RCC 7860 (cell line): ENCODE measurements at places on chromosomes 3 and 15.

DNA sequence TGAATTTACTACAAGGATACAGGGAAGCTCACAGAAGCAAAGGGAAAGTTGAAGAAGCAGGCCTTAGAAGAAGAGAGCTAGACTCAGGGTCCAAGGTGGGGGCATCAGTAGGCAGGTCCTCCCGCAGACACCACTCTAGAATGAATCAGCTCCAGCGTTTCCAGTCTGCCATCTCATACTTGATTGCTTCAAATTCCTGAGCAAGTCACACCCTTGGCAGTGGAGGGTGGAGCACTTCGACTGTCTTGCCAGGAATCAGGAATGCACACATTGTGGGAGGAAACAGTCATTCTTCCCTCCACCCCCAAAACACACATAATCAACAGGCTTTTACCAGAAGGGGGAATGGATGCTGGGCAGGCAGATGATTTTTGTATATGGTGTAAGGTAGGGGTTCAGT lies 78.5 kb downstream of the CHCHD6 start:
- DNase-seq = peak; percentile 89

DNA sequence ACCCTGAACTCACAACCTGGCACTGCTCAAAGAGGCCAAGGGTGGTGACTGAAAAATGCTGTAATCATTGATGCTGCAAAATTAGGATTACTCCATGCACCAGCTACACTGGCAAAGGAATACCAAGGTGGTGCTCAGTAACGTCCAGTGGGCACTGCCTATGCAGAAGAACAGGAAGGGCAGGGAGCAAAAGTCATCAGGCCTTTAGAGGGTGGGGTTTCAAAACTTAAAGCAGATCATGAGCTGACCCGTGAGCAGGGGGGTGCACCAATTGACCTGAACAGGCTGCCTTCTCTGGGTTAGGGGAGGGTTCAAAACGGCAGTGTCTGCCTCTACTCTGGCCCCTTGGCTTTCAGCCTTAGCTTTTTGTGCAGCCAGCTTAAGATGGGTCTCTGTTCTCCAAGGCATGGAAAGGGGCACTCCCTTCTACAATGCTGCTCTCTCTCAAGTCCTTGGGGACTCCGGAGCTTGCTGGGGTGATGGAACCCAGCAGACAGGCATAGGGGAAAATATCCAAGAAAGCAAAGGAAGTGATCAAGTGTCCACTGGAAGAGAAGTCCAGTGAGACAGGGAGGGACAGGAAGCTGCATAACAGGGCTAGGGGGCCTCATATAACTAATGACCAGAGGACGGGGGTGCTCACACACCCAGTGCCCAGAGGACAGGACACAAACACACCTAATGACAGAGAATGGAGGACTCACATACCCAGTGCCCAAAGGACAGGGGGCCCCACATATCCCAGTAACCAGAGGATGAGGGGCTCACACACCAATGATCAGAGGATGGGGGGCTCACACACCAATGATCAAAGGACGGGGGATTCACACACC lies 11.4 kb downstream of the RAB6B start:
- DNase-seq = no peak

- DNase-seq = no peak
Observed at GRCh38 chr3:16536344-16536663, 22.8 kb upstream of the RFTN1 start.

DNA sequence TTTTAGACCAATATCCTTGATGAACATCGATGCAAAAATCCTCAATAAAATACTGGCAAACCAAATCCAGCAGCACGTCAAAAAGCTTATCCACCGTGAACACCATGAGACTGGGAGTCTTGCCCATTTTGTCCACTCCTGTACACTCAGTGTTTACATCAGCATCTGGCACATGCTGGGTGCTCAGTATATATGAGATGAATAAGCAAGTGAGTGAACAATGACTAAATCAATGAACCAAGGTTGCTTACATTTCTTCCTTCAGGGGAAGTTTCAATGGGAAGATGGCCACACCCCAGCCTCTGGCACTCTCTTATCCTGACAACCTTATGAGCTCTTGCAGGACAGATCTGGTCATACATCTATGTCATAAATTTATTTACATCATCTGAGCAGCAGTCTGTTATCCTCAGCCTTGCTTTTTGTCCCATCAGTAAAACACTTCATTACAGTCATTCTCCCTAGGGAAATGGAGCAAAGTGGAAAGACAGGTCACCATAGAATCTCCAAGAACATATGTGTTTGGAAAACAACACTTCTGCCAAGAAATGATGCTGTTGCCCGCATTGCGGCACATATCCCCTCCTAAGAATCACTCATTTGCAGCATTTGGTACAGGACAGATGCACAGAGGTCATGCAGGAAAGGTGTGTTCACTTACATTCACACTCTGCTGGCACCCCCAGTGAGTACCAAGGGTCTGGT lies 171.8 kb upstream of the EIF1B start:
- DNase-seq = no peak

DNA sequence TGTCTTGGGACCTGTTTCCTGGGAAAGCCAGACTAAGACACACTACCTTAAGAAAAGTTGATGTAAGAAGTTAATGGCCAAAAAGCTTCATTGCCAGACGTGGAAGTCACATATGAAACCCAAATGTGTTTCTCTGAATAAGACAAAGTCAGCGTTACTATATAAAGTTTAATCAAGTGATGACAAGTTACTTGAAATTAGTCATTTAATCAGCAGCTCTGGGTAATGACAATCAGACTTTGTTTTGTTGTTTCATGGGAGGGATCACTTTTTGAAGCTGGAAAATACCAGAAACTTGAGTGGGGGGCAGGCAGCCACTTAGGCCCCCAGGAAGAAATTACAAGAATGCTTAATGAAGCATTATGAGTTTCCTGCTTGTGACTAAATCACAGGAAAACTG lies 218.6 kb downstream of the PTPRG start:
- no peak for DNase-seq
